ENCODE measurements at places on chromosomes 4 and X. TPM values are rescaled to one million over a fixed set of nuclear protein-coding genes. Genes with fewer than 3 reads are reported as not detected.

The FAM47A gene
- total RNA-seq, result not detected

The MAGEC3 gene
- not detected for total RNA-seq

The NPY1R gene
- total RNA-seq, result not detected

The GPR173 gene
- 0.14 TPM for total RNA-seq

The BMPR1B gene
- not detected for total RNA-seq

The RPGR gene
- total RNA-seq, result 7.1 TPM

The DRD5 gene
- total RNA-seq, result not detected

The RAB39B gene
- 16.4 TPM for total RNA-seq

The NUDT10 gene
- total RNA-seq, result 1.6 TPM

The CPZ gene
- total RNA-seq, result not detected

The CITED1 gene
- total RNA-seq, result not detected

The FAM133A gene
- total RNA-seq, result not detected

DNA sequence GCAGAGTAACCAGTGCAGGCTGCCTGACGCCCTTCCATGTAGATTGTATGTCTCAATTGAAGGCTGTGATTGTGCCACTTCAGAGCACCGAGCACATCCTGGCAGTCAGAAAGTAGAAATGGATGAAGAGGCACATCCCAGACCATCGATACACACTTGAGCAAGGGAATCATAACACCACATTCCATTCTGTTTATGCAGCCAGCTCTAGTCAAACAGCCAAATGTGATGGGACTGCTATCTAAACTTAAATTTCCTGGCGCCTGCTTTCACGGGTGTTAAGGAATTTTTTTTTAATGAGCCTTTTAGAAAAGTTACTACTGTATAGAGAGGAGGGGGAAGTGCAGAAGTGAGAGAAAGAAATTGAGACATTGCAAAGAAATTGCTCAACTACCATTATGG, 84.4 kb downstream of the PPARGC1A start:
- no peak for DNase-seq

- no peak for DNase-seq
Observed at GRCh38 chr4:80096175-80096850, 23.3 kb upstream of the ANTXR2 start.

- no peak for DNase-seq
Observed at GRCh38 chr4:128291096-128291495, 3.5 kb upstream of the PGRMC2 start.

GRCh38 chrX:94107981-94108380, 434.0 kb downstream of the FAM133A start:
- DNase-seq, result no peak

GRCh38 chr4:147285751-147286150, 195.1 kb upstream of the EDNRA start:
- no peak for DNase-seq

DNA sequence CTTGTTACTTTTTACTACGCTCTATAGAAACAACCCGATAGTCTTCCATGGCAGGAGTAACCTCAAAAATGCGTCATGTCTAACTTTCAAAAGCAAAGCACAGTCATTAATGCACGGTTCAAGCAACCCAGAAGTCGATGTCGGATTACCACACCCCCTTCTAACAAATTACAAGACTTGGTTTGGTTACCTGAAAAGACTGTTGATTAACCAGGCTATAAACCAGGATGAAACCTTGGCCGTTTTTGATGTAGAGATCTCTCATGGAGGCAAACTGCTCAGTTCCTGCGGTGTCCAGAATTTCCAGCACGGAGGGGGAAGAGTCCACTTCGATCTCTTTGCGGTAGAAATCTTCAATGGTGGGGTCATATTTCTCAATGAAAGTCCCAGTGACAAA, 2.4 kb downstream of the RAP2C start:
- peak; percentile 32 for DNase-seq

DNA sequence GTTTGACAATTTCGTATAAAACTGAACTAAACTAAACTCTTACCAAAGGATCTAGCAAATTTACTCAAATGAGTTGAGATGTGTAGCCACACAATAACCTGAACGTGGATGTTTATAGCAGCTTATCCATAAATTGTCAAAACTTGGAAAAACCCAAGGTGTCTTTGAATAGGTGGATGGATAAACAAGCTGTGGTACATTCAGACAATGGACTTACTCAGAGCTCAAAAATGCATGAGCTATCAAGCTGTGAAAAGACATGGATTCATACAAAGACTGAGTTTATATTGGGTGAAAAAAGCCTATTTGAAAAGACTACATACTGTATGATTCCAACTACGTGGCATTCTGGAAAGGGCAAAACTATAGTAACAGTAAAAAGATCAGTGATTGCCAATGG, 69.5 kb downstream of the LARP1B start:
- no peak for DNase-seq

- no peak for DNase-seq
Observed at GRCh38 chr4:80507077-80507476, 171.5 kb downstream of the CFAP299 start.

DNA sequence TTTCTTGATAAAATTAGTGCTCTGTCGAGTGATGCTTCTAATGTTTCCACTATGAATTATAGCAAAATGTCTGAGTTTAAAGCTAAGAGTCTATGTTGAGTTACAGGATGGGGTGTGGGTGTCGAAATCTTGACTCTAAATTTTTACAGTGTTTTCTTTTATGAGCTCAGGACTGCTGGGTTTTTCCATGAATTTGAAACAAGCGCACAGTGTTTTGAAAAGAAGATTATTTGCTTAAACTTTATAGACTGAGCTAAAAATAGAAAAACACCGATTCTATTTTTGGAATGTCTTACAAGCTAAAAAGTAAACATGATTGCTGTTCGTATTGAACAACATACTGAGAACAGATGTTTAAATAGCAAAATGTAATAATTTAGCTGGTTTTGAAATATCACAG, 7.5 kb downstream of the PTTG2 start:
- no peak for DNase-seq

- no peak for DNase-seq
Observed at GRCh38 chr4:108535757-108536156, 84.6 kb upstream of the RPL34 start.

- peak; percentile 54 for DNase-seq
Observed at GRCh38 chrX:153726286-153727122, 1.8 kb downstream of the ABCD1 start.

GRCh38 chr4:143337600-143338287, 1.1 kb downstream of the GAB1 start:
- DNase-seq, result peak; percentile 23

DNA sequence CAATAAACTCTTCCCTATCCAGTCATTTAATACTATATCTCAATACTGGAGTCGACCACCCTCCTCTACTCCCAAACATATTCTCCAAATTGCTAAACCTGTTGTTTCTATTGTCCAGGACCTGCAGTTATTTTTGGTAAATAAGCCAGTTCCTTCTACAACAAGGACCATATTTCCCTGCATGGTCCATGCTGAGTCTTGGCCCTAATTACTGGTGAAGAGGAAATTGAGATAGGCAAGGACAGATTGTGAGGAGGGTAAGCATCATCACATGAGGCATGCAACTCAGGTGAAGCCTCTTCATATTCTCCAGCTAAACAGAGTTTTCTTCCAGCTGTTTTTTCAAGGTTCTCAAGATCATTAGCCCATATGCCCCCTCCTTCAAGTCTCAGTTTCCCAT, 1193.6 kb downstream of the RAPGEF2 start:
- no peak for DNase-seq

DNA sequence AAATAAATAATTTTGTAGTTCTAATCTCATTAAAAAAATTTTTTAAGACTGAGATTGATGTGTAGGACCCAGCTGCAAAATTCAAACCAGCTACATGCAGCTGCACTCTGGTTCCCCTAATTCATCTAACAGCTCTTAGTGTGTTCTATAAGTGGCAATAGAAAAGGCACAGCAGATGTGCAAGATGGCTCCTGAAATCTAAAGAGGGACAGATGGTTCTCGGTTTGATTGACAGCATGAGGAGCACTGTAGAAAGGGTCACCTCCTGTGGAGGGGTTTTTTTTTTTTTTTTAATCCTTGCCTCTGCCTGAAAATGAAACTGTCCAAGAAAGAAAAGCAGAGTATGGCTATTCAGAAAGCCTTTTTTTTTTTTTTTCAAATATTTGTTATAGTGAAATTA, 16.9 kb upstream of the OCIAD1 start:
- DNase-seq, result no peak

DNA sequence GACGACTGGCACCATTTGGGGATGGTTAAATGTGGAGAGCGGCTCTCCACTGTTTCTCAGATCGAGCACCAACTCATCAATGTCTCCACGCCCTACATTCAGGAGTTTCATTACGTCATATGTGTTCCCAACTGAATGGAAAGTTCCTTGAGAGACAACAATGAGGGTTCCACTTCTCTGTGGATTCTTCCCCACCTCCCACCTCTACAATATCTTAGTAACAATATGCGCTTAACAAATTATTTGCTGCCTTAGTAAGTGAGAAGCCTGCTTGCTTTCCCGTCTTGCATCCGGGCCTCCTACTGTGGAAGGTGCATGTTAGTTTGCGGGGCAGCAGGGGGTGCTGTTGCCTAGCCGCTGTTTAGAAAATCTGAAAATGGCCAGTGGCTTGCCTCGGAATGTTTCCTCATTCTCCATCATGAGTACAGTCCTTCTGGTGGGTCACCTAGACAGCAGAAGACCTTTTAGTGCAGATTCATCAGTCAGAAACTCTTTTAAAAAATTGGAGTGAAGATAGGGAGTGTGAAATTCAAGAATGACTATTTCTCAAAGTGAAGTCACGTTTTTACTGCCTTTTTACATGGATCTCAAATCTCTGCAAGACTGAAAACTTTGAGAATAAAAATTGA, 55.7 kb downstream of the PHOX2B start:
- DNase-seq, result peak; percentile 67

DNA sequence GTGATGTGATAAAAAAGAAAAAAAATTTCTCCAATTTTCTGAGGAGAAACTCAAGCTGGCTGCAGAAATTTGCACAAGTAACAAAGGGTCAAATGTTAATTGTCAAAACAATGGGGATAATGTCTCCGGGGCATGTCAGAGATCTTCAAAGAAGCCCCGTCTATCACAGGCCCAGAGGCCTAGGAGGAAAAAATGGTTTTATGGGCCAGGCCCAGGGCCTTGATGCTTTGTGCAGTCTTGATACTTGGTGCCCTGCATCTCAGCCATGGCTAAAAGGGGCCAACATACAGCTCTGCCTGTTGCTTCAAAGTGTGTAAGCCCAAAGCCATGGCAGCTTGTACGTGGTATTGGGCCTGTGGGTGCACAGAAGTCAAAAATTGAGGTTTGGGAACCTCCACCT, 961.0 kb downstream of the FAM133A start:
- DNase-seq, result no peak

GRCh38 chr4:37802068-37802666, 24.3 kb upstream of the PGM2 start:
- DNase-seq, result peak; percentile 48

DNA sequence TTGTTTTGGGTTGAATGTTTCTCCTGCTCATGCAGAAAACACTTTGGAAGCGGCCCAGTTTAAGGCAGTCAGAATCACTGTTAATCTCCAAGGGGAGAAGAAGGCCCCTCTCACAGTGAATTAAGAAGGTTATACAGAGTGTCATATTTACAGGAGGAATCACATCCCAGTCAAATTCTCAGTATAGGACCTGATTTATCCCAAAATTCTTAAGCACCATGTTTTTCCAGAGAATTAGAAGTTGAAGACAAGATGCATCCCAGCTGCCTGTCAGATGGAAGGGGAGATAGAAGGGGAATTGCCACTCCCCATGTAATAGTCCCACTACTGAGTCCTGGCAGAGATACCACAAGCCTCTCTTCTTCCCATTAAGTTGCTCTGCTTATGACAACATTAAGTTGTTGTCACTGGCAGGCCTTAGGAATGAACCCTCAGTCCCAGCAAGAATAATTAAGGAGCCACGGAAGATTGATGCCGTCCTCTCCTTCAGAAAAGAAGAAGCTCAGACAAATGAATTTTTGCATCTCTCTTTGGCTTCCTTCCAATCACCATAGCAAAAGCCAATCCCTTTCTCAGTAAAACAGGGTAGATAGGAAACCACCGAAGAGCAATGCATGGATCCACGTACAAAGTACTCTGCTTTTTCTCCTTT, 138.4 kb downstream of the LDB2 start:
- DNase-seq, result no peak
